ENCODE measurements at places on chromosomes 2 and 18.

DNA sequence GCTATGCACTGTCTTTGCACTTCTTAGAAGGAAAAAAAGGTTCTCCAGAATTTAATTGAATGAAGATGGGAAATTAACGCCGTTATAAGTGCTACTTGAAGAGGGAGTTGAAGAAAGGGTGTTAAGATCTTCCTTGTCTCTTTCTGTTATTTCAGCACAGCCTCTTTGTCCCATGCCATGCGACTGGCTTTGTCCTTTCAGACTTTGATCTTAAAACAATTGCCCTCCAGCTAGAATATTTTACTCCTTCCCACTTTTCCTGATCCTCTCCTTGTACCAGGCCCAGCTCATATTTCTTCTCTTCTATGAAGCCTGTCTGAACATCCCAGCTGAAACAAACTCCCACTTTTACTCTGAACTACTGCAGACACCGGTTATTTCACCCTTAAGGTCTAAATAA lies 51.4 kb downstream of the RAB27B start:
- DNase-seq = no peak

- DNase-seq = no peak
These were observed 190.4 kb upstream of the ID2 start for GRCh38 chr2:8491296-8492027.

- DNase-seq = no peak
These were observed 50.1 kb downstream of the CYP27C1 start for GRCh38 chr2:127170021-127170420.

DNA sequence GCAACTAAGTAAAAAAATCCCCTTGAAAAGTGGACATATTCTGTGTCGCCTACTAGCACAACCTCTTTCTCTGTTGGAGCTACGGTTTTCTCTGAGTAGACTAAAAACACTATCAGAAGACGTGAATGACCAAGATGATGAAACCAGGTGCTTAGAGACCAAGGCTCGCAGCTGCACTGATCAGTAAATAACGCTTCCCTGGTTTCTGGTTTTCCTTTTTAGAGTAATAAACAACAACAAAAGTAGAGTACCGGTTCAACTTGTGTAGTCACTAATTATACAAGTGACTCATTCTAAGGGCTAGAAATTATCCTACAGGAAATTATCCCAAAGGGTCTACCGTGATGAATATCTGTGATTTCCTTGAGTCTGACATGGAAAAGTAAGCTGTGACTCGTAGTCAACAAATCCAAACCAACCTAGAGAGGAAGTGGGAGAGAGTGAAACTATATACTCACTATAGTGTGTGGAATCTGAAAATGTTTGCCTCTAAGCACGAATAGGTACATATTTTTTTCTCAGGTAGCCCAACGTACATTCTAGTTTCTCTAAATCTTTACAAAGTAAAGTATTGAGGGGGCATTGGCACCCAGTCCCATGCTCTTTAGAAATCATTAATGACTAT lies 17.8 kb downstream of the RASGRP3 start:
- DNase-seq = no peak

DNA sequence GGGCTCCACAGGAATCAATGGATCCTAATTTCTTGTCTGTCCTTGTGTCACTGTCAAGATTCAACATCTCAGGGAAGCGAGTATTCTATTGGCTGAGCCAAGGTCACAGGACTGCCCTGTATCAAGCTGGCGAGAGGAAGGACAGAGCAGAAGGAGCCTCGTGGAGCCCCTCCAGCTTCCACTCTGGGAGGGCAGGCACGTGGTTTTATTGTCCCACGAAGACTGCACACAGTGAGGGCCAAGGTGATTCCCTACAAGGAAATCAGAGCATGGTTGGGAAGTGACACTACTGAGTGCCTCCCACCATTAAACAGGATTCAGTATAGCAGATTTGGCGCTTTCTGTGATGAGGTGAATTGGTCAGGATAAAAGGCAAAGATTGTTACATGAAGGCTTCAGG lies 302.4 kb upstream of the CXCR4 start:
- DNase-seq = no peak

- DNase-seq = no peak
These were observed 42.7 kb downstream of the ODC1 start for GRCh38 chr2:10405448-10405847.

DNA sequence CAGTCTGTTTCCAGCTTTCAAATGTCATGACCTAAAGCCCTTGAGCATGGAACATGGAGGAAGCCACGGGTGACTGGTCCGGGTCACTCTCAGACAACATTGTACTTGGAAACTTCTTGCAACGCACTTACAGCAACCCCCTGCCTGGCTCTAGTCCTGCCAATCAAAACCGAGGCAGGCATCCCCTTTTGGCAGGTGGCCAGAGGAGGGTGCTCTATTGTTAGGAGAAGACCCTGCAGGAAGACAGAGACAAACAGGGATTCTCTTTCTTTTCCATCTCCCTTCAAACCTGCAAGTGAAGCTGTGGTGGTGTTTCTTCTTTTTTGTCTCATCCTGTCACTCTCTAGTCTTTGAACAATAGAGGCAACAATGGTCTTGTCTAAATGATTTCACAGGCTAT lies 667.2 kb downstream of the ZEB2 start:
- DNase-seq = no peak

- DNase-seq = no peak
These were observed 470.8 kb downstream of the KCNJ3 start for GRCh38 chr2:155169317-155169716.

DNA sequence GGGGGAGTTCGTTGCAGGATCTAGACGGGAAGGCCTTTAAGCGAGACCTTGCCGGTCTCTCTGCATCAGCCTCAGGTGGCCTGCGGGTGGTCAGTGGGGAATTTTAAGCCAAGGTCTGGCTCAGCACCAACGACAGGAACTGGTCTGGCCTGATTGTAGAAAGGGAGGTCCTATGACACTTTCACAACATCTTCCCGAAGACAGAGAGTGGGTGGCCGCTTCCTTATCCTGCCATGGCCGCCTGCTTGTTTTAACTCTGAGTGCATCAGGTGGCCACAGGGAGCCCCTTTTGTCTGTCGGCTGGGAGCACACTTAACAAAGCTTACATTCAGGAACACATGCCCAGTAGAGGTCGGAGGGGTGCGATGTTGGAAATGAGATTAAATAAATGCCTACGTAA lies 363.7 kb upstream of the MYT1L start:
- DNase-seq = no peak

GRCh38 chr2:187593697-187594096 lies 39.5 kb upstream of the TFPI start:
- no peak for DNase-seq

Measured in activated naive CD4-positive, alpha-beta T cell (primary cell).